Activated CD8-positive, alpha-beta T cell treated with anti-CD3 and anti-CD28 coated beads, Interleukin-2, amount 10 ng/mL, durations not matched to agents 7 days and 5 days (primary cell): ENCODE measurements at places on chromosomes 6 and 20. TPM values are rescaled to one million over a fixed set of nuclear protein-coding genes. Genes with fewer than 3 reads are reported as not detected.

GRCh38 chr6:109013656-109014305 is 80.9 kb downstream of the SESN1 start:
- no peak for DNase-seq

- DNase-seq, result no peak
These were observed 54.4 kb upstream of the CCDC28A start for GRCh38 chr6:138719011-138719635.

GRCh38 chr20:8545212-8545611 is 413.1 kb downstream of the PLCB1 start:
- no peak for DNase-seq

DNA sequence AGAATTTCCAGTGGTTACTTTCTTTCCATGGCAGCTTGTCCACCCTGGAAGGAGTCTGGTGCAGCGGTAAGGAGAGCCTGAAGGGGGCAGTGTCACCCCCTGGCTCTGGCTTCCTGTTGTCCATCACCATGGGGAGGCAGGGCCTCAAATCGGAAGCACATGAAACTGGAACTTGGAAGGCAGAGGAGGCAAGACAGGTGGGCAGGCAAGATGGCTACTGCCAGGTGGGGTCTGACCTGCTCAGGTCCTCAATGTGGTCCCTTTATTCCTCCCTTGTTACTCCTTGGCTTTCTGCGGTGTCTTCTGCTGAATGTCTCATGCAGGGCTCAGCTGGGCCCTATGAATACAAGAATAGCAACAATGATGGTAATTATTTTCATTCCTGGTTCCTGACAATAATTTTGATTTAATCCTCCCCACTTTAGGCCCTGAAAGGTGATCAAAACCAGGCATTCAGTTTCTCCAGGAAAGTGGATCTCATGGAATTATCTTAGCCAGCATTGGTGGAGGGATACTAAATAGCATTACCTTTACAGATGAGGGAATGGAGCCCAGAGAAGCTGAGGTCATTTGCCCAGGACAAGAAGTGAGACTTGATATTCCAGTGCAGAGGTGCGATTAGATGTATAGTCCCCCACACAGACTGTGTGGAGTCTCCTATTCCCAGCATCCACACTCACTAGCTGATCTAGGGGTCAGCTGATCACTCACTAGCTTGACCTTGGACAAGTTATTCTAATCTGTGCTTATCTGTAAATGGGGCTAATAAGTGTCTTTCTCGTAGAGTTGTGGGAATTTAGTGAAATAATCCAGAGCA is 17.6 kb upstream of the SNAI1 start:
- DNase-seq, result peak; percentile 34

- DNase-seq, result no peak
These were observed 217.1 kb upstream of the MAP3K7 start for GRCh38 chr6:90803956-90804355.

- DNase-seq, result peak; percentile 16
These were observed 86.3 kb downstream of the ERMARD start for GRCh38 chr6:169837529-169838250.

DNA sequence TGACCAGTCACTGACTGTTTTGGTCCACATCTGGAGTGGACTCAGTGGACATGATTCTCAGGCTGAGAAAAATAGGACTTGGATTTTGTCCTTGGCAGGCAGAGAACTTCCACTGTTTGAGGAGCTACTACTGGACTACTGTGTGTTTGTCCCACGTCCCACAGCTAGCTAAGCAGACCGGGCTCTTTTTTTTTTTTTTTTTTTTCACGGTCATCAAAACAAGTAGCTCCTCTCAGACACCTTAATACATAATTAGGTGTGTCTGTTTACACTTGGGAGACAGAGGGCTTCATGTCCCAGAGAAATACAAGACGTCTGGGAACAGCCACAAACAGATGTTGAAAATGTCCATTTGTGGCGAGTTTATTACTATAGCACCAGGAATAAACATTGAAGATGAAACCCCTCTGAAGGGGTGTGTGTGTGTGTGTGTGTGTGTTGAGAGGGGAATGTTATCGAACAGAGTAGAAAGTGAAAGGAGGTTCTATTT is 155.0 kb upstream of the SUPT3H start:
- no peak for DNase-seq

DNA sequence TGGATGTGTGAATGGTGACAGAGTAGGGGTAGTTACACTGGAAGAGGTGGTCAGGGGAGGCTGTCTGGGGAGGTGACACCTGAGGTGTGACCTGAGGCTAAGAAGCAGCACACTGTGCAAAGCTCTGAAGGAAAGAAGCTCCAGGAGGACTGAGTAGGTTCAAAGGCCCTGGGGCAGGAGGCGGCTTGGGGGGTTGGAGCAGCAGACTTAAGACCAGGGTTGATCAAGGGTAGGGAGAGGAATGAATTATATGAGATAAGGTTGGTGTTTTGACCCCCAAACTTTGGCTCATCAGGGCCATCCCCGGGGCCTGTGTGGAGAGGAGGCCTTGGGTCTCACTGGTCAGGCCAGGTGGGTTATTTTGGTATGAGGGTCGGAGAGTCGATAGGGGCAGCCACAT is 166.1 kb downstream of the GRM4 start:
- no peak for DNase-seq

DNA sequence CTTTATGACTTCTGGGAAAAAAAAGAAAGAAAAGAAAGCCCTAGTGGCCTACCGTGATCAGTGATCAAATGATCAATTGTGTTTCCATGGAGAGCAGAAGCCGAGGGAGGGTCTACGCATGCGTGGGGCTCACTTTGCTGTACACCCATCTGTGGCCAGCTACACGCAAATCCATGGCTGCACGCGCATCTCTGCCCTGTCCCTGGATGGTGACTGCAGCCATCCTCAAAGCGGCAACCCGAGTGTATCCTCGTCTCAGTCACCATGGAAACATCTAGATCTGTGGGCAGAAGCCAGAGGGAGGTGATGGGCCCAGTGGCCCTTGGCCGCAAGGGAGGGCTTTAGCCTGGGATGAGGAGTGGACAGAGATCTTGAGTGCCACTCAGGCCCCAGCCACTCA is 785 bp upstream of the ULBP3 start:
- no peak for DNase-seq

GRCh38 chr6:111804627-111805235 is 68.5 kb downstream of the FYN start:
- peak; percentile 89 for DNase-seq

GRCh38 chr20:25147716-25148115 is 47.8 kb upstream of the ENTPD6 start:
- no peak for DNase-seq

- DNase-seq, result no peak
These were observed 374.9 kb upstream of the FLRT3 start for GRCh38 chr20:14712302-14712739.

DNA sequence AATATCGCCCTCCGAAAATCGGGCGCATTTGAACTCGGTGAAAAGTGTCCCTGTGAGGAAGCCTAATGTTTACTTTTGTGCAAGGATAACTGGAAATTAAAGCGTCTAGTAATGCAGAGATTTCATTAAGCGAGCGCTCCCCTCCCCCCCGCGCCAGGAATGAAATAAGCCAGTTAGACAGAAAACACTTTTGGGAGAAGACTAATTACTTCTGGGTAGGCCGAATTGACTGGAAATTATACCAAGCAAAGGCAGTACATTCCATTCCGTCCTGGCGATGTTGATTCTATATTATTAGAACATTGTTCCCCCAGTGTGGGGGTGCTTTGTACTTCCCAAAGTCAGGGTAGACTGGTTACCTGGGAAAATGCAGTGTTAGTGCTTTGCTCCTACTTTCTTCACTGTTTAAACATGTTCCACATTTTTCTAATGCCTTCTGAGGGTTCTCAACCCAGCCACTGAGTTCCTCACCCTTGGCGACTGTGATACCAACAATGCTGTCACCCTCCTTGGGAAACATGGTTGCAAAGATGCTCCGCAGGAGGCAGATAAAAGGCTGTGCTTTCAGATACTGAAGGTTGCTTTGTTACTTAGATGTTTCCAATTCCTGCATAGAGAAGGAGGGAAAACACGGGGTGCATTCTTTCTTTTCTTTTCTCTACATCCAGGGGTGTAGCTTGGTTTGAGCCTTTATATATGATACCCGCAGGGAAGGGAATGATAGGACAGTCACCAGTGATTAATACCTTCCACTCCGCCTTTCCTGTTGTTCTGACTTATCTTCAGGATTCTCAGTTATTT is 2.6 kb downstream of the GJA1 start:
- DNase-seq, result no peak

Gene MMP24
- not detected for total RNA-seq

Gene KATNA1
- 28.6 TPM for total RNA-seq

Gene HSPA1L
- total RNA-seq, result 3.1 TPM
